ENCODE measurements at places on chromosomes 11 and 22.
A peak's percentile ranks its signal among the peaks of the same experiment; 100 is the strongest.

GRCh38 chr11:73176874-73177155 lies 34.7 kb upstream of the FCHSD2 start:
- no peak for DNase-seq

GRCh38 chr11:16942342-16942741 lies 71.9 kb downstream of the PLEKHA7 start:
- no peak for DNase-seq

GRCh38 chr11:135075740-135076139 lies 663.7 kb upstream of the B3GAT1 start:
- DNase-seq, result no peak

DNA sequence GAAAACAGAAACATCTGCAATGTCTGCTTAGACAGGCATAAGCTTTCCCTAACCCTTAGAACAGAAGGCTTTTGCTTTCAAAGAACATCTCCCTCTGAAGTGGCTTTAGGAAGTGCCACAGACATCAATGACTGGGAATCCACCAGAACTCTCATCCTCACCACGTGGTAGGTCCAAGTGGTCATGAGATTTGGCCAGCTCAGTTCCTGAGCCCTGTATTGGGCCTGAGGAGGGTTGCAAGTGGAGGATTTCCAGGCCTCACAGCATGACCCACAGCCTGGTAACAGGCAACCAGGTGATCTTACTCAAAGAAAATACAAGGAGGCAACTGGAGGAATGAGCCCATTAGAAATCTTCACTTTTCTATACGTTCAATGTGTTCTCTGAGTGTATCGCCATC lies 1.6 kb downstream of the CASP1 start:
- no peak for DNase-seq

- no peak for DNase-seq
Measured at GRCh38 chr11:33256031-33256812, 959 bp upstream of the HIPK3 start.

DNA sequence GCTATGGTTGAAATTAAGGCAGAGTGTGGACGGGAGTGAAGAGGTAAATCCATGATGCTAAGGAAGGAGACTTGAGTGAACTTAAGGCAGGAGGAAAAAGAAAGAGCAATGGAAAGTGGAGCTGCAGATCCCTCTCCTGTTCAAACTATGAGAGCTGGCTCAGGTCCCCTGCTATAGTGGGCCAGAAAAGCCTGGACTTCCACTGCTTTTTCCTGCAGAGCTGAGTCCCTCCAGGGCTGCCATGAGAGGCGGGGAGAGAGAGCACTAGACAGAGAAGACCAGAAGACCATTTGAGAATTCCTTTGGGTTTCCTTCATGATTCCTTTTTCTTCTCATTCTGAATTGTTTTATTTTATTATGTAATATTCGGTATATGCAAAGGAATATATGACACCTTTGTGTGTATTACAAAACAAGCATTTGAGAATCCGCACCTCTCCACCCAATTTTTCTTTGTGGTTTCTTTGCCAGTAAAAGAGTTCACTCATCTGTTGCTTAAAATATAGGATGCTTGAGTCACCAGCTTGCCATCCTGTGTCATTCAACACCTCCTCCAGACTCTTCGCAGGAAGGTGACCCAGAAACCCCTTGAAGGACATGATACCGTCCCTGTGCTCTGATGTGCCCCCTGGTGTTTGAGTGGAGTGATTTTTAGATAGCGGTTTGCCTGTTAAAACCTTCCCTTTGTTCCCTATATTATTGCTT lies 24.4 kb downstream of the SREBF2 start:
- no peak for DNase-seq

DNA sequence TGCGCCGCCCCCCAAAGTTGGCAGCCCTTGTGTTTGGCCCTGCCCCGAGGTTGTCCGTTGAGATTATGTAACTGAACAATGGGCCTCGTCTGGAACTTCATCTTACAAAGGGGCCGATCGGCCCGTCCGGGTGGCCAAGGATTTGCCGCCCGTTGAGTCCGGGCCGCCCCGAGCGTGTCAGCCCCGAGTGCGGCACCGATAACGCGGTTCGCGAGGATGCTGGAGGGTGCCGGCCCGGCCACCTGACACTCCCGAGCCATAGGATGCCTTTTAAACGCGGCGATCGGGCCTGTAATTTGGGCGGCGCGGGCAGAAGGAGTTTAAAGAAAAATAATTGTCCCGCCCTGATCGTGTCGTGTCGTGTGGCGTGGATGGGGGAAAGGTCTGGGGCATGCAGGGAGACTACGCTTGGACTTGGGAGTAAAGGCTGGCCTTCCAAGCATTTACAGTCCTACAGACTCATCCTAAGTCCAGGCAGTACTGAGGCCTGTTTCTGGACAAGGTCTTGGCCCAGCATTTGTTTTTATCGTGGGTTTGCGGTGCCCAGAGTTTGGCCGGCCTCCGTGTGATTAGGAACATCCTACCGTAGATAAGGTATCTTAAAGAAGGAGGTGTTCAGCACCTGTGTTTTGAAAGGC lies 1.3 kb downstream of the WEE1 start:
- no peak for DNase-seq

GRCh38 chr22:49106096-49106841 lies 721.4 kb downstream of the BRD1 start:
- DNase-seq, result no peak

DNA sequence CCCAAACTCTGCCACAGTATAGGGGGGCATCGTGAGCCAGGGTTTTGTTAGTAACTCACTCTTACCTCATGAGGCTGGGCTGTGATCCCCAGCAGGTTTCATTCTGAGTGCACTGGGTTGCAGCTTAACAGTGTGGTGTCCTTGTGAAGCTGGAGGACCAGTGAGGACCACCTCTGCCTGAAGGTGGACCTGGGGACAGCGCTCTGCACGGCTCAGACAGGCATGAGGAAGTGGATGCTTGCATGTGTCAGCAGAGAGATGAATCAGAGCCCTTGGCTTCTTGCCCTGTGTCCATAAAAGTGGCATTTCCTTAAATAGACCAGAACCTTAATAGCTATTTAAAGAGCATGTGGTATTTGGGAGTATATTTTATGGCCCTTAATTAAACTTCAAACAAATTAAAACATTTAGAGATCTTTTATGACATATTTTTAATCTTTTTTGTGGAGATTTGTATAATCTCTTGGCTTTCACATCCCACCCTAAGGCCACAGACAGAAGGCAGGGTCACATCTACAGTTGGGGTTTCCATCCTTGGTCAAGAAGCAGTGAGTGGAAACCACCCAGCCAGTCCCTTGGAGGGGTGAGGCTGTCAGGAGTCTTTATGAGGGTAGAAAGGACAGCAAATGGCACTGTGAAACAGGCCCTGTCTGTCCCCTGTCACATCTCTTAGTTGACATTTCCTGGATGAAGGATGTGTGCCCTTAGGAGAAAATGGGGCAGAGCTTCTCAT lies 24.8 kb upstream of the ADORA2A start:
- DNase-seq, result peak; percentile 90

DNA sequence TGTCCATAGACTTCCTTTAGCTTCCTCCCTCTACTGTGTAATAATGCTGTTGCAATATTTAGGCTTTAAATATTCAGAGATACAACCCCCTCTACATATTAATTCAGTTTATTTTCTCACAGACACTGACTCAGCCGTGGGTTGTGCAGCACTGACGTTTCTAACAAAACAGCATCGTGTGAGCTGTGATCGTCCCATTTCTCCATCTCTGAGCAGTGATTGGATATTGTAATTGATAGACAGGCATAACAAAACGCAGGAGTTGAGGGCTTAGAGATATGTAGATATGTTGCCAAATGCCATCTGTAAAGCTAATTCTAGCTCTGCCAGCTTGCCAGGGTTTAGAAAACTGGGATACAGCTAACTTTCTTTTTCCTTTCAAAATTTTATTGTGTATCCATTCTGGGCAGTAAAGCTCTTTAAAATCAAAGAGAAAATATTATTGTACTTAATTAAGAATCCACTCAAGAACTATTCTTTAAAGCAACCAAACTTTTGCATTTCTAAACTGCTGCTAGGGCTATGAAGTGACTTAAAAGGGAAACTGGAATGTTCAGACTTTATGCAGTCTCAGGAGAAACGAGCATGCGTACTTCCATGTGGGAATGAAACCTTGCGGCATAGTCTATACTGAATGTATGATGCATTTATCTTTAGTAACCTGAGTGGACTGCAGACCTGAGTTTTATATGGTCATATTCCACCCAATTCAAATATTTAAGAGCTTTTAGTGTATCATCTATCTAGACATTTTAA lies 22.7 kb downstream of the BTBD10 start:
- peak; percentile 87 for DNase-seq

GRCh38 chr11:7088921-7089320 lies at the start of gene RBMXL2:
Gene RBMXL2, plus strand, starts transcription at chr11:7088998. Its CDS starts 123 bp downstream, at chr11:7089121.
- no peak for DNase-seq

GRCh38 chr22:44783581-44783980 lies 31.2 kb downstream of the ARHGAP8 start:
- DNase-seq, result no peak

DNA sequence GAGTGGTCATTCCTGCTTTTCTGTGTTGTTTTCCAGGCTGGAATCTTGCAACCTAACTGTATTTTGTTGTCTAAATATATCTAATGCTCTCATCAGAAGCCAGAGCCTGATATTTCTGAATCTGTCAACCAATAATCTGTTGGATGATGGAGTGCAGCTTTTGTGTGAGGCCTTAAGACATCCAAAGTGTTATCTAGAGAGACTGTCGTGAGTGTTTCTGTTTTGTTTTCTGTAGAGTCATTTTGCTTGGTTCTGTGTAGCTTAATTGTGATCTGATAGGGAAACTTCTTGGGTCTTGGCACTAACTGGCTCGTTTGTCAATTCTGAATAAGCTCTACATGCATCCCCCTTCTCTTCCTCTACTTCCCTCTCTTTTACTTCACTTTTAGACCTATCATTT lies 31.2 kb upstream of the RBMXL2 start:
- DNase-seq, result no peak

DNA sequence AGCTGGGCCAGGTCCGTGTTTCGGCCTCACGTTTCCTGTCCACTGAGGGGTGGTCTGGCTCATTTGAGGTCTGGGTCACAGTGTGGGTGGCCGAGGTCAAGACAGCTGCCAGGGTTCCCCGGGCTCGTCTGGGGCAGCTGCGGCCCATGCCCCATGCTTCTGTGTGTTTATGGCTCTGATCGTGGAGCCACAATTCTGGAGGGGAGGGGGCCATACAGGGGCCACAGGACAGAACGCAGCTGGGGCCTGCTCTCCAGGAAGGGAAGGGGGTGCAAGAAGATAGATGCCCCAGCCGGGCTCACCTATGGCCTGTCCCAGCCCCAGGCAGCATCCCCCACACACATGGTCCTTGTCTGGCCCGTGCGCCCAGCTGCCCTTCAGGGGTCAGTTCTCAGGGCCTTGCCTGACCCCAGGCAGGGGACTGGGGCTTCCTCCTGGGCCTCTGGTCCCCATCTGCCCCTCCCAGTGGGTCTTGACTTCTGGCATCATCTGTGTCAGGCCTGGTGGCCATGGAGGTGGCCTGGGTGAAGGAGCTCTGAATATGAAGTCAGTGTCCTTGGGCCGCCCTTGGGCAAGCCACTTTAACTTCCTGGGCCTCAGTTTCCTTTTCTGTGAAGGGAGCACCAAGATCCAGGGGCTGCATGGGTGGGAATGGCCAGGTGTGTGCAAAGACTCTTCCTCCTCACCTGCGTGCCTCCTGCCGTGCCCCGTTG lies 8.4 kb downstream of the TSPAN32 start:
- no peak for DNase-seq

DNA sequence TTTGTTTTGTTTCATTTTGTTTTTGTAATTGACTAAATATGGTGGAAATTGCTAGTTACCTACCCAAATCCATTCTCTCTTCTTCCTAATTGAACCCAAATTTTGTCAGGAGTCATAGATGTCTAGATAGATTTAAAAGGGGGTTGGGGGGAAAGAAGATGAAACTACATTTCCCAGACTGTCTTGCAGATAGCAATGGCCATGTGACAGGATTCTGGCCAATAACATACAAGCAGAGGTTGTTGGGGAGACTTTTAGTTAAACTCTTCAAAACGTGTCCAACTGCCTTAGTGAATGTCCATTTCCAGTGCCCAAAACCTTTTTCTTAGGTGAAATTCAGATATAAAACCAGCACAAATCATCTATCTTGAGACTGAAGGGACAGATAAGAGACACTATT lies 583.9 kb upstream of the API5 start:
- DNase-seq, result no peak

GRCh38 chr22:19767427-19768341 lies 7.1 kb downstream of the TBX1 start:
- DNase-seq, result no peak

DNA sequence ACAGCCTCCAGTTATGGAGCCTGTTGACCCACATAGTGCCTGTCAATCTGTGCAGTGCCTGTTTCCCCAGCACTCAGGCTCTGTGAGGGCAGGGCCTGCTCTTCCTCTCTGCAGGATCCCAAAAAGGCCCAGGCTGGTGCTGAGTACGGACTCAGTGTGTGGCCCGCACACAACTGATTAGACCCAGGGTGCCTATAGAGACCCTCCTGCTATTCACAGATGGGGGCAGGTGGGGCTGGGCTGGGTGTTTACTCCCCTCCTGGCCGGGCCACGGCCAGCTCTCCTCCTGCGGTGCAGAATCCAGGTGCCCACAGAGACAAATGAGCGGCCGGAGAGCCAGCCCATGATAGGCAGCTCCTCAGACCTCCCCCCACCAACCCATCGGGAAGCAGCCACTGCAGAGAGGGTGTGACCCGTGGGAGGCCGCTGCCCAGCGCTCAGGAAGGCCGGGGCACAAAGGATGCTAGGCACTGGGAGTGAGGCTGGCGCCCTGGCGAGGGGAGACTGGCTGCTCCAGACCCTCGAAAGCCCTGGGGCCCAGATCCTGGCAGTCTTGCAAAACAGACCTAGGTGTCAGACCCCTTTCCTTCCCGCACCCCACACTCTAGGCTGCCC lies 239.0 kb downstream of the CTTN start:
- DNase-seq, result no peak

- DNase-seq, result no peak
Measured at GRCh38 chr11:66953081-66953833, 4.9 kb downstream of the PC start.
